Endothelial cell of umbilical vein (primary cell): ENCODE measurements at places on chromosomes 16 and 17. TPM values are rescaled to one million over a fixed set of nuclear protein-coding genes. Genes with fewer than 3 reads are reported as not detected.

- H3K4me1 ChIP-seq = no peaks in the 10 kb centered on the region
- no peak overlapping the region for H3K27ac ChIP-seq
- H3K4me3 ChIP-seq = no peak overlapping the region
- H3K27me3 ChIP-seq = no peaks in the 10 kb centered on the region
- H3K36me3 ChIP-seq = peaks cover 43% of the 10 kb centered on the region
Observed at GRCh38 chr17:8470447-8471047, 34.9 kb downstream of the NDEL1 start.

DNA sequence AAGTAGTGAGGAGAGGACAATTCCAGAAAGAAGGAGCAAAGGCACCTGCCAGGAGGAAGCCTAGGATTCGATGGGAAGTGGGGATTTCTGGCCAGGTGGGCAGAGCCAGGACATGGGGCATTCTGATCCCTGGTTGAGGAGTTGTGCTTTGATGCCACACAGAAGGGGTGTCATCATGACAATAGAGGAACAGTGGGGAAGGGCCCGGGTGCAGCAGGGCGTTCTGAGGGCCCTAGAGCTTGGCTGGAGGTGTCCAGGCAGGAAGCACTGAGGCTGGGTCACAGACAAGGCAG, 4.3 kb downstream of the EVPLL start:
- H3K4me1 ChIP-seq = no peaks in the 10 kb centered on the region
- no peak overlapping the region for H3K27ac ChIP-seq
- H3K36me3 ChIP-seq = no peaks in the 10 kb centered on the region
- no peak for DNase-seq
- no peak overlapping the region for H3K4me3 ChIP-seq

- no peaks in the 10 kb centered on the region for H3K36me3 ChIP-seq
- H3K27ac ChIP-seq = no peak overlapping the region
- DNase-seq = no peak
- H3K4me1 ChIP-seq = peaks cover 2% of the 10 kb centered on the region
- no peak overlapping the region for H3K4me3 ChIP-seq
- no peaks in the 10 kb centered on the region for H3K27me3 ChIP-seq
Observed at GRCh38 chr17:55093353-55093752, 124.8 kb downstream of the STXBP4 start.

GRCh38 chr17:80820331-80820730, 171.3 kb upstream of the CHMP6 start:
- no peaks in the 10 kb centered on the region for H3K36me3 ChIP-seq
- H3K27me3 ChIP-seq = no peaks in the 10 kb centered on the region
- no peak for DNase-seq
- H3K4me3 ChIP-seq = no peak overlapping the region

DNA sequence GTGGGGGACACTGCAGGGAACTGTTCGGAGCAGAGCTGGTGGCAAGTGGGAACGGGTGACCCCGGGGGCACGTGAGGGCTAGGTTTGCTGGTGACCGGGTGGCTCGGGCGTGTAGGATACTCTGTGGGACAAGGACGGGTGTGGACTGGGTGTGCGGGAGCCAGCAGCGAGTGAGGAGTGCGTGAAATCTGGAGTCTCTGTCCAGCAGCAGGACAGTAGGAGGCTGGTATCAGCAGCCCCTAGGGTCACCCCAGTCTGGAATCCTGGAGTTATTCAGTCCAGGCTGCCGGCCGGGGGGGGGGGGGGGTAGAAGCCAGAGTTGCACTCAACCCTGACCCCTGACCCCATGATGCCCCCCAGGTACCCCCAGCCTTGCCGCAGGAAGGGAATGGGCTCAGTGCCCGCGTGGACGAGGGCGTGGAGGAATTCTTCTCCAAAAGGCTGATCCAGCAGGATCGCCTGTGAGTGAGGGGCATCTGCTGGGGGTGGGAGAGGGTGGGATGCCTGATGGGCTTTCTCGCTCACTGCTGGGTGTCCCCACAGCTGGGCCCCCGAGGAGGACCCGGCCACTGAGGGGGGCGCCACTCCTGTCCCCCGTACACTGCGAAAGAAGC, 6.2 kb downstream of the ACD start:
- H3K27ac ChIP-seq = no peak overlapping the region
- peaks cover 5% of the 10 kb centered on the region for H3K4me1 ChIP-seq
- no peak overlapping the region for H3K4me3 ChIP-seq
- no peaks in the 10 kb centered on the region for H3K36me3 ChIP-seq
- H3K27me3 ChIP-seq = peaks cover 35% of the 10 kb centered on the region
- no peak for DNase-seq

GRCh38 chr17:4540687-4541327, 14.4 kb downstream of the MYBBP1A start:
- H3K27me3 ChIP-seq = no peaks in the 10 kb centered on the region
- DNase-seq = no peak
- no peak overlapping the region for H3K4me3 ChIP-seq

GRCh38 chr17:60006160-60006559, 41.6 kb upstream of the RNFT1 start:
- H3K36me3 ChIP-seq = no peaks in the 10 kb centered on the region
- no peak for DNase-seq
- no peaks in the 10 kb centered on the region for H3K4me1 ChIP-seq
- no peak overlapping the region for H3K4me3 ChIP-seq

GRCh38 chr17:58556833-58557250, 42.4 kb upstream of the MTMR4 start:
- no peaks in the 10 kb centered on the region for H3K4me1 ChIP-seq
- H3K27ac ChIP-seq = no peak overlapping the region
- no peaks in the 10 kb centered on the region for H3K36me3 ChIP-seq
- no peak overlapping the region for H3K4me3 ChIP-seq

- DNase-seq = peak; percentile 52
- H3K36me3 ChIP-seq = no peaks in the 10 kb centered on the region
- H3K27me3 ChIP-seq = no peaks in the 10 kb centered on the region
- no peak overlapping the region for H3K4me3 ChIP-seq
Observed at GRCh38 chr17:45296003-45296832, 20.6 kb downstream of the MAP3K14 start.

DNA sequence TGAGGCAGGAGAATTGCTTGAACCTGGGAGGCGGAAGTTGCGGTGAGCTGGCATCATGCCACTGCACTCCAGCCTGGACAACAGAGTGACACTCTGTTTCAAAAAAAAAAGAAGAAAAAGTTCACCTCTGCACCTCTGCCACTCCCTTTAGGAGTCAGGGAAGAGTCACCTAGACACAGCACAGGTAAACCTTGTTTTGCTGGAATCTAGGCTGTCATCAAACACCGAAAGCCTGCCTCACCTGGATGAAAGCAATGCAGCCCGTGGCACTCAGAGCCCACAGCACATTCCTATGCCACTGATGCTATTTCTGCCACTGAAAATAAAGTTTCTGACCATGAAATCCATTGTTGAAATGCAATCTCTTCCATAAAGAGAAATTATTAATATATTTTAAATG, 22.2 kb downstream of the CFAP52 start:
- H3K4me3 ChIP-seq = no peak overlapping the region
- DNase-seq = no peak
- H3K27me3 ChIP-seq = no peaks in the 10 kb centered on the region
- H3K36me3 ChIP-seq = no peaks in the 10 kb centered on the region

DNA sequence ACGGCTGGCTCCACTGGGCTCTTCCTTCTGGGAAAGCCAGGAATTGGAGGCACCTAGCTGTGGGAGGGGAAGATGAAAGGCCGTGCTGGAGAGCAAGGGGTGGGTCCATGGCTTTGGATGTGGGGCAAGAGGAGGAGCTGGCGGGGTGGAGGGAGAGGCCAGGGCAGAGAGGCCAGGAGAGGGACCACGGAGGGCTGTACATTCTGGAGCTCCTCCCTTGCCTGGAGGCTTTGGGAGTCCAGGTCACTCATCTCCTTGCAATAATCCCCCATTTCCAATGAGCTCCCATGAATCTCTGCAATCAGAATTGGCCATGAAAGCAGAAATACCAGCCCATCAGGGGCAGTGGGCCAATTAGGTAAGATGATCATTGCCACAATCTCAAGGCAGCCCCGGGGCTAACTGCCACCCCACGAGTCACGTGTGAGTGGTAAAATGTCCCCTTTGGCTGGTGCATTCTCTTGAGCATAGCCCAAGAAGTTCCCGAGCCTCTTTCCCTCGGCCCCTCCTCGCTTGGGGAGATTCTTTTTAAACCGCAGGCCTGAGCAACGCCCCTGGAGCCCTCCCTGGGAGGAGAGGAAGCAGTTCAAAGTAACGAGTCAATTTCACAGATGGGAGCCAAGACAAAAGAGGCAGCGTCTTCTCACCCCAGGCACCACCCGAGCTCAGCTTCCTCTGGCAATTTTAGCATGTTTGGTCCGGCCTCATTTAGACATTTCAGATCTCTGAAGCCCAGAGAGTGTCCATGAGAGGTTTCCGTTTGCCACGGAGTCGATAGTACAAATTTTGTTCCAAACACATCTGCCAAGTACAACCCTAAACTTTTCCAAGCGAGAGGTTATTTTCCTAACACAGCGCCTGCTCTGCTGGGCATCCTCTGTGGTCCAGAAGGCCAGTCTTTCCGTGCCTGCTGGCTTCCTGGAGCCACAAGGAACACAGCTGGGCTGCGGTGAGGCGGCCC, 13.4 kb downstream of the RTN4RL1 start:
- H3K36me3 ChIP-seq = no peaks in the 10 kb centered on the region
- no peaks in the 10 kb centered on the region for H3K4me1 ChIP-seq
- no peak overlapping the region for H3K4me3 ChIP-seq
- DNase-seq = no peak
- H3K27ac ChIP-seq = no peak overlapping the region
- H3K27me3 ChIP-seq = no peaks in the 10 kb centered on the region

GRCh38 chr17:70976447-70976846, 807.1 kb downstream of the KCNJ2 start:
- no peak for DNase-seq
- H3K4me3 ChIP-seq = no peak overlapping the region
- no peaks in the 10 kb centered on the region for H3K4me1 ChIP-seq
- no peaks in the 10 kb centered on the region for H3K36me3 ChIP-seq

GRCh38 chr17:83069931-83070742, 9.3 kb upstream of the METRNL start:
- H3K36me3 ChIP-seq = no peaks in the 10 kb centered on the region
- no peaks in the 10 kb centered on the region for H3K27me3 ChIP-seq
- no peak overlapping the region for H3K4me3 ChIP-seq
- no peak for DNase-seq

DNA sequence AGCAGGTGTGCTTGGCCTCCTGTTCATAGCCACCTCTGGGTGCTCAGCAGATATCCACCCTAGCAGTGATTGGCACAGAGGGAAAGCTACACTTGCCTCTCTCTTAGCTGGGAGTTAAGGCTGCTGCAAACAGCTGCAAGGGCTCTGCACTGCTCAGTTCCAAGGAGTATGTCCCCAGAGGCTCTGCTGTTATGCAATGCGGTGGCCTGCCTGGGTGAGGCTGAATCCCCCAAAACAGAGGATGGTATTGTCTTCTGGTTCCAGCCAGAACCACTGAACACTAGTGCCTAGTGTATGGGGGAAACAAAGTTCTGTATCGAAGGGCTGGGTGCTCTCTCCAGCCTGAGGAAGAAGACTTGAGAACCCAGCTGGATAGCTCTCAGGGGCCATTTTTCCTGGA, 16.8 kb downstream of the TMEM94 start:
- no peaks in the 10 kb centered on the region for H3K36me3 ChIP-seq
- H3K27ac ChIP-seq = no peak overlapping the region

Gene G6PC1
- polyA plus RNA-seq = not detected in 2 replicates

Gene CCL8
- polyA plus RNA-seq = not detected in 2 replicates

Gene PDP2
- 4.1 and 4.4 TPM in 2 replicates for polyA plus RNA-seq

Gene KRT14
- polyA plus RNA-seq = 0.11 and 0.12 TPM in 2 replicates

Gene CIITA
- not detected in 2 replicates for polyA plus RNA-seq

Gene ZG16
- not detected in 2 replicates for polyA plus RNA-seq

Gene CASKIN2
- 10.6 and 13.0 TPM in 2 replicates for polyA plus RNA-seq

Gene PRSS27
- 0.33 and 0.53 TPM in 2 replicates for polyA plus RNA-seq

Gene TSPOAP1
- not detected in 2 replicates for polyA plus RNA-seq

Gene TPSD1
- polyA plus RNA-seq = not detected in 2 replicates

Gene PLEKHG4
- polyA plus RNA-seq = 34.8 and 35.6 TPM in 2 replicates

Gene KRT17
- polyA plus RNA-seq = 0.83 and 0.96 TPM in 2 replicates

Gene IGSF6
- polyA plus RNA-seq = not detected in 2 replicates

Gene C1QTNF8
- not detected in 2 replicates for polyA plus RNA-seq

Gene IL34
- polyA plus RNA-seq = 0.88 and 1.0 TPM in 2 replicates
